ENCODE measurements at places on chromosomes 4 and X.
A peak's percentile ranks its signal among the peaks of the same experiment; 100 is the strongest.

DNA sequence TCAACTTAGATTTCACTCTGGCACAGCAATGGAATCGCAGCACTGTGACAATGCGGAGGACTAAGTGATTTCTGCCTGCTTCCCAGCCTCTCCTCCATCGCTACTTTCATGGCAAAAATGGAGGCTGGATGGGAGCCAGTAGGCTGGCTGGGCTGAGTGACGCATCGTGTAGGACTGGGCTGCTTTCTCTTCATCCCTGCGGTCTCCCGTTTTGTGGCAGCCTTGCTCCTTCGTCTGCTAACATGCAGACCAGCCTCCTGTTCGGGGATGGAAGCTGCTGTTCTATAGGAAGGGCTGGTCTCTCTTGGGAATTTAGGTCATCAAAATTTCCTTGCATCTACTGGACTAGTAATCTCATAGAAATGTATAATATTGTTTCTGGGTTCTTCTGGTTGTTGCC, 15.8 kb upstream of the RGS12 start:
- no peak for DNase-seq

DNA sequence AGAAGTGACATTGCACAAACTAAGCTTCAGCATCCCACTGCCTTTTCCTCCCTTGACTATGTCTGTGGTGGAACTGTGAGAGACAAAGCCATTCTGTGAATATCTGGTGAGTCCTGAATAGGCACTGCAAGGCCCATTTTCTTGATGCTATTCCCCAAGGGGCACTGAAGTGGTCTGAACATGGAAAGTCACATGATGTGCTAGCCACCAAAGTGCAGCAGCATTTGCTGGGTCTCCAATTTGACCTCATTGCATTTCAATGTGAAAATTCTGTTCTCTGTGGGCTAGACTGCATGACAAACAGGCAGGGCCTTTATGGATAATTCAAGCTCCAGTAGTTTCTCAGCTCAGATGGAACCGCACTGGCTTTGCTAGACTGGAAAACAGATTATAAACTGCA, 627.4 kb upstream of the BOD1L1 start:
- DNase-seq, result no peak

DNA sequence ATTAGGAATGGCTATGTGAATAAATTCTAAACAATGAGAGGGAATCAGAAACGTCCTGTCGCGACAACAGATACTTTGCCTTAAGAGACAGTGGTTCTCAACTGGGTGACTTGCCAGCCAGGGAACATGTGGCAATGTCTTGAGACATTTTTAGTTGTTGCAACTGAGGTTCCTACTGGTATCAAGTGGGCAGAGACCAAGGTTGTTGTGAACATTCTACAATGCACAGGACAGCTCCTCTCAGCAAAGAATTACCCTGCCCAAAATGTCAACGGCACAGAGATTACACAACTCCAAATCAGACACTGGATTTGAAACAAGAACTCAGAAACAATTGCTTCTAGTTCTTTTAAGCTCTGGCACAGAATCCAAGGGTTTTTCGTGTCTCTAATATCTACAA, 128.6 kb downstream of the ARHGAP6 start:
- DNase-seq, result no peak

DNA sequence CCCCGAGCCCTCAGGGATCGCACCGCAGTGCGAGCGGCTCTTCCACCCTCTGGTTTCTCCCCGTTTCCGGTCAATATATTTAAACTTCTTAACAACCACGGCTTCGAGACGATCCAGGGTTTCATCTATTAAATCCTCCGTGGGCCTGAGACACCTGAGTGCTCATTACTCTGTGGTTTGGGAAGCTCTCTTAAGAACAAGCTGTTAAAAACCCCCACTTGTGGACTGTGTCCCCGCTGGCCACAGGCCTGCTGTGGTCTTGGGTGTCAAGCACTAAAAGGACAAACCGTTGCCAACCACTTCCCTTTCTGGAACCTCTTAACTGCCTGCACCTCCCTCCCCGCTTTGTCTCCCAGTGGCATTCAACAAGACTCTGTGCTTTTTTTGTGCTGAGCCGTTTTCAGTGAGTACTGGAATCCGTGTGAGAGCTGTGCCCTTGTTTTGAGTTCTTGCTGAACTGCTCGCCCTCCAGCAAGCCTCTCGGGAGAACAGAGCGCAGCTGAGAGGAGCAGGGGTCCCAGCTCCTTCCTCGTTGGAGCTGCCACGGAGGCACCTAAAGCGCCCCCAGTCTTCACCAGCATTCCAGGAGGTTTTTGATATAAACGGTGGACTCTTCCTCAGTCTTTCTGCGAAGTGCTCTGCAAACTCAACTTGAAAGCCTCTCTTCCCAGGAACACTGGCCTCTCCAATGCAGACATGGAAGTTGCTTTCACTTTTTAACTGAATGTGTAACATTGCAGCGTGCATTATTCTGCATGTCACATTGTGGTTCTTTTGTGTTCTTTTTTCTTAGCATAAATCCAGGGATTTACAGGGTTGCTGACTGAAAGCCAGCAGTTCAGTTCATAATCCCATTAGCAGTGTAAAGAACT, 691 bp upstream of the IGFBP7 start:
- DNase-seq, result peak; percentile 34

- peak; percentile 44 for DNase-seq
Observed at GRCh38 chrX:41180194-41180908, 95.1 kb downstream of the USP9X start.

DNA sequence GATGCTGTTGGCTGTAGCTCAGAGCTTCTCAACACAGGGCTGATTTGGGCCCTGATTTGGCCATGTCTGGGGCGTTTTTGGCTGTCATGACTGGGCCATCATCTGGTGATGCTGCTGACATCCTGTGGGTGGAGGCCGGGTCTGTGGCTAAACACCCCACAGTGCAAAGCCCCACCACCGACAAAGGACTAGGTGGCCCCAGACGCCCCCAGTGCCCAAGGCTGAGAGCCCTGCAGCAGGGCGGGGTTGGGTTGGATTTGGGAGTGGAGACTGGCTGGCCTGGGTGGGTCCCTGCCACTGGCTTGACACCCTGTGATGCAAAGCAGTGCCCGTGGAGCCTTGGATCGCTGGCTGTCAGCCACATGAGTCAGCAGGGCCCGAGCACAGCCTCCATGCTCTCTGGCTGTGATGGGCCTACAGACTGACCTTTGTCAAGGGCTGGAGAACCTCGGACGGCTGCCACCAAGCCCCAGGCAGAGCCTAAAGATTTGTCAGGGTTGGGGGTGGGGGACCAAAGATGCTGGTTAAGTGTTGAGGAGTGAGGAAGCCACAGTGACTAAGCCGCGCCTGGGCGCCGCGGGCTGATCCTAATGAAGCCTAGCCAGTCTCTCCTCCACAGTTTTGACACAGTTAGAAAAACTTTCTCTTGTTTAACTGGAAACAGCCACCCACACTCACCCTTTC, 28.3 kb downstream of the CYTL1 start:
- peak; percentile 56 for DNase-seq

GRCh38 chrX:104427693-104428092, 138.3 kb upstream of the IL1RAPL2 start:
- DNase-seq, result no peak

DNA sequence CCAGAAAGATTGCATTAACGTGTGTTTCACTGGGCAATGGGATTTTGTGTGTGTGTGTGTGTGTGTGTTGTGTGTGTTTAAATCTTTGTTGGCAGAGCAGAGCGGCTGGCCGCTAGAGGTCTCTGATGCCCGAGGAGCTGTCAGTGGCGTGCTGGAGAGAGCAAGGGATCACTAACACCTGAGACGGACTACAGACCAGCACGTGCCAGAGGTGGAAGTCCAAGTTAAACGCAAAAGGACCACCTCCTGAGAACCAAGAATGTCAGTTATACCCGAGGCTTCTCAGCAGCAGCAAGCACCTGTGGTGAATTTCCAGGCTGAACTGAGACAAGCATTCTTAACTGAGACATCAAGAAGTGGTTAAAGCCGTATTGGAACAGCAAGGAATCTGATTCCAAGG, 9.0 kb upstream of the SLC25A14 start:
- peak; percentile 63 for DNase-seq

DNA sequence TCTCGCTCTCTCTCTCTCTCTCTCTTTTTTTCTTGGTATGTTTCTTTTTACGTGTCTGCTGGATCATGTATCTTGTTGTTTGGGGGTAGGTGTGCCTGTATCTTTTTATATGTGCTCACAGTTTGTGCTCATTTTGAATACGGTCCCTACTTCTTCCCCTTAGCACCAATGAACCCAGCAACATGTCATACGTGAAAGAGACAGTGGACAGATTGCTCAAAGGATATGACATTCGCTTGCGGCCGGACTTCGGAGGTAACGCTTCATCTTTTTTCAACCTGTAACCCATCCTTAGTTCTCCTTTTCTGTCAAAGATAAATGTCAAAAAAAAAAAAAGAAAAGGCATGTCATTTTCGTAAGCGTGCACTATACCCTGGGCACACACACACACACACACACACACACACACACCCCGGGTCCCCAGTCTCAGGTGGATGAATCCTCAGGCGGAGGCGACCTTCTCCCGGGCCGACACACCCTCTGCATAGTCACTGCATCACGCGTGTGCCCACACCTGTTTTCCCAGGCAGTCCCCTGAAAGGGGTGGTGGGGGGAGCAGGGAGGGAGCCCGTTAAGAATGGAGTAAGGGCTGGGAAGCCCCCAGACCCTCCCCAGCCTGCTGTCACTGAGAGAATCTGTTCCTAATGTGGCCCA, 511 bp downstream of the GABRB1 start:
- DNase-seq, result peak; percentile 2

DNA sequence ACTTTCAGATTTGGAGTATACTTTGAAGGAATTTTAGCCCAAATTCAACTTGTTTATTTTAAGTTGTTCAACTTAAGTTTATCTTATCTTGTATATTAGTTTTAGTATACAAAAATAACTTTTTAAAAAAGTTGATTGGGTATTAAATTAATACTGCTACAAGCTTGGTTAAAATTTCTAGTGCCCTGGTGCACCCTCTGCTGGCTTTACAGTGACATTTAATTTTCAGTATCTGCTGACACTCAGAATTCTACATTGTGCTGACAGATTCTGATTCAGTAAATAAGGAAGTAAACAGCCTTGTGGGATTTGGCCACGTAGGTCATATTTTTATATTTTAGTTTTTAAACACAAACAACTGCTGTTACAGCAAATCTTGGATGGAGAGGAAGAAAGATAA, 2.9 kb downstream of the EDA start:
- peak; percentile 17 for DNase-seq

DNA sequence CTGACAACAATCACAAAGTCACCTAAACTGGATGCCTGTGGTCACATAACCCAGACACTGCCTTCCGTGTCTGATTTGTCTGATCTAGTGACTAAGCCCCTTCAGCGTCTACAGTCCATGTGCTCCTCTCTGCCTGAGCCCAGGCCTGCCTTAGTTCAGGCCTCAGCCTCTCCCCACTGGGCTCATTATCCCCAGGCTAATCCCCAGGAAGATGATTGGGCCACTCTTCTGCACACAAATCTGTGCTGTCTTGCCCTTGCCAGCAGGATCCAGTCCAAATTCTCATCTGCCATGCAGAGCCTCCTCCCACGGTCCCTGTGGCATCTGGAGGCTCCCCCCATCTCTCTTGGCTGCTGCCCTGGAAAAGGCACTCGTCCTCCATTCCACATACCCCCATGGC, 96.5 kb downstream of the SLC2A9 start:
- no peak for DNase-seq

- no peak for DNase-seq
Observed at GRCh38 chr4:99447079-99447478, 11.9 kb upstream of the ADH7 start.

- no peak for DNase-seq
Observed at GRCh38 chr4:96523611-96524010, 683.7 kb downstream of the PDHA2 start.

DNA sequence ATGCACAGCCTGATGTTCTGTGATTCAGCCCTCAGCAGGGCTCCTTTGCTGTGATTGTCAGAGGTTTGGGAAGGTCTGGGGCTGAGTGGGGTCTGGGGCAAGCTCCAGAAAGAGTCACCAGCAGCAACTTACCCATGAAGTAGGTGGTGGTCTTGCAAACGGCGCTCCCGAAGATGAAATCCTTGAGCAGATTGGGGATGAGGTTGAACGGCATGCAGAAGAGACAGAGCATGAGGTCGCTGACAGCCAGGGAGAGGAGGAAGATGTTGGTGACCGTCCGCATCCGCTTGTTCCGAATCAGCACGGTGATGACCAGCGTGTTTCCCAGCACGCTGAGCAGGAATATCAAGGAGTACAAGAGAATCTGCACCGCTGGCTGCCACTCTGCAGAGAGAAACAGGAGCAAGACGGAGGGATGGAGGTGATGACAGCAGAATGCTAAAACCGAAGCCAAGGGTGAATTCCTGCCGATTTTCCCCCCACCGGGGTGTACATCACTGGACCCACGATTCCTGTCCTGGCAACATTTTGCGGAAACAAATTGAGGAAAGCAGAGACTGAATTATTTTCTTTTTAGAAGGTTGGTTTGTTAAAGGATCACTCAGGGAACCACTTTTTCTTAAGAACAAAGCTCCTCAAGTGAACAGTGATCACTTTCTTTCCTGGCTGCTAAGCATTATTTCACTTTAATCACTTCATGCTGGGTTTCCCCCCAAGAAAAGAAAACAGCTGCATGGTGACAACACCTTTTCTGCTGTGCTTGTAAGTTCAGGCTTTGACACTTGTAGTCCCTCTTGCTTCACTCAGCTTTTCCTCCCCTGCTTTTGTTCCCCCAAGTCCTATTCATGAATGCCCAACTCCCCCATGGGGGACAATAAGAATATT, 941 bp downstream of the CCKAR start:
- DNase-seq, result no peak

DNA sequence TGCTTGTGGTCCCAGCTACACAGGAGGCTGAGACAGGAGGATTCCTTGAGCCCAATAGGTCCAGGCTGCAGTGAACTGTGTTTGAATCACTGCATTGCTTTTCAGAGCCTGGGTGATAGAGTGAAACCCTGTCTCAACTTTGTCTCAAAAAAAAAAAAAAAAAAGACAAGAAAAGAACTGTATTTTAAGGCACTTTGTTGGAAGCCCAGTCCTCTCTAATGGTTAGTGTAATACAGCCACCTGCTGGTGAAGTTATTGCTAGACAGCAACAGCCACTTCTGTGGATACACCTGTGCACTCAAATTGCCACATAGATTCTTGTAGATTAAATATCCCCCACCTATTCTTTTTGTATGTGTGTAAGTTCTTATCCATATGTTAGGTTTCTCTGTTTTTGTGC, 10.1 kb upstream of the FGG start:
- DNase-seq, result peak; percentile 31

DNA sequence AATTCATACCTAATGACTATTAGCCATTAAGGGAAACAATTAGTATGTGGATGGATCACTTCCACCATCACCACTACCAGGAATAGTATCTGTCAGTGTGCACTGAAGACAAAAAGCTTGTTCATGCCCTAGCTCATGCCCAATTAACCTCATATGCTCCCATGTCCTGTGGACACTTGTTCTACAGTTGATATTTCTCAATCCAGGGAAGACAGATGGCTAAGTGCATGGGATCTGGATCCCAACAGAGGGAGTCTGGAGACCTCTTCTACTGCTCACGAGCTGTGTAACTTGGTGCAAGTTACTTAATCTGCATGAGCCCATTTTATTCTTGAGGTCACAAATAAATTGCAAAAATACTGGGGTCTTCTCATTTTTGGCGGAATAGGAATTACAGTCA, 23.7 kb downstream of the AMOT start:
- no peak for DNase-seq

- peak; percentile 49 for DNase-seq
Observed at GRCh38 chr4:48290146-48290772, 20.6 kb upstream of the TEC start.
